ENCODE measurements at places on chromosomes 6 and 20. TPM values are rescaled to one million over a fixed set of nuclear protein-coding genes. Genes with fewer than 3 reads are reported as not detected.
A peak's percentile ranks its signal among the peaks of the same experiment; 100 is the strongest.

Gene LTB
- not detected for total RNA-seq

DNA sequence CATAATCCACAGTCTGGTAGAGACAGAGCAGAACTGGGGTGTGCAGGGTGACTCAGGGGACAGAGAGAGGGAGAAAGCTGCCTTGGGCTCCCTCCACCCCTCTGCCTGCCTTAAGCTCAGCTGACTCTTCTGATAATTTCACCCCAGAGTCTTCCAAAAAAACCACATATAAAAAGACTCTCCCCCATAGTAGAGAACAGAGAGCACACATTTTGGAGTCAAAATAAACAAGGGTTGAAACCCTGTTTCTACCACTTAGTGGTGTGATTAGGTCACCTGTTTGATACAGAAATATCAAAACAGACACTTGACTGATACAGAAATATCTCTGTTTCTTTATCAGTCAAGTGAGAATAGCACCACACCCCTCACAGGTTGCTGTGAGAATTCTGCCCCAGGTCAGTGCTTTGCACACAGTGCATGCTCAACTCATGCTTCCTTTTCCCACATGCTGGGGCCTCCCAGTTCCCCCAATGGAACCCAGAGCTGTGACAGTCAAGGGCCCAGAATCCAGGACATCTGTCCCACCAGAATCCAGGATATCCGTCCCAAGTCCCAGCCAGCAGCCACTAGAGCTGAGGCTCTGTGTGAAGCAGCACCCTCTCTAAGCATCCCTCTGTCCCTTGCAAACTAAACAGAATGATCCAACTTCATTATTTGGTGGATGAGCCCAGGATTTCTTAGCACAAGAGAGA lies 1.2 kb downstream of the TREML2 start:
- no peak for DNase-seq

Gene CENPQ
- total RNA-seq = 21.5 TPM

Gene RHAG
- total RNA-seq = not detected

GRCh38 chr20:48544402-48545339 lies 283.1 kb downstream of the PREX1 start:
- DNase-seq = peak; percentile 8

- no peak for DNase-seq
Measured at GRCh38 chr6:39178235-39178634, 51.0 kb downstream of the KCNK5 start.

- DNase-seq = no peak
Measured at GRCh38 chr6:14100138-14100537, 17.4 kb upstream of the CD83 start.

DNA sequence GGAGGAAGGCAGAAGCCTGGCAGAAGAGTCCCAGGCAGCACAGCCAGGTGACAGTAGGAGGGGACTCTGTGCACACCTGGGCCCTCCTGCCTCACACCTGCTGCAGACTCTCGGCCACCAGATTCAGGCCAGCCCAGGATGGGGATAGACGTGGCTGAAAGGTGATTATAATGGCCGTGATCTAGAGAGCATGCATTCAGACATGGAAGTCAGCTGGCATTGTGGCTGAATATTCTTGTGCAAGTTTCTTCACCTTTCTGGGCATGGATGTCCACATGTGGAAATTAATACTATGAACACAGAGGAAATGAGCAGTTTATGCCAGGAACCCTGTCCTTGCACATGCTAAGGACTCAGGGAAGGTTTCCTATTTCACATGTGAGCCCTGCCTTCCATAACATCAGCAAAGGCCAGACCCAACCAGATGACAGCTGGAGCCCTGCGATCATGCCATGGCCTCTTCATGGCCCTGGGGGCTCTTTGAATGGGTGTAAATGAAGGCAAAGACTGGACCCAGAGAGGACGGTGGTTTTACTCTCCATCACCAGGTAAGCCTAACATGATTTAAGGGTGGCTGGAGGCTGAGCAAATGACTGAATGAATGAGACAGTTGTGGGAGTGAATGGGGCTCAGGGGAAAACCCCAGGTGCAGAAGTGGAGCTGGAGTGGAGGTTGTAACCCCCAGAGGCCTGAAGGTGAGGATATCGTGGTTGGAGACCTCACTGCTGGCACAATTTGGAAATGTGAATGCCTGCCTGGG lies 2.7 kb upstream of the RAET1L start:
- DNase-seq = no peak

Gene IL22RA2
- not detected for total RNA-seq

DNA sequence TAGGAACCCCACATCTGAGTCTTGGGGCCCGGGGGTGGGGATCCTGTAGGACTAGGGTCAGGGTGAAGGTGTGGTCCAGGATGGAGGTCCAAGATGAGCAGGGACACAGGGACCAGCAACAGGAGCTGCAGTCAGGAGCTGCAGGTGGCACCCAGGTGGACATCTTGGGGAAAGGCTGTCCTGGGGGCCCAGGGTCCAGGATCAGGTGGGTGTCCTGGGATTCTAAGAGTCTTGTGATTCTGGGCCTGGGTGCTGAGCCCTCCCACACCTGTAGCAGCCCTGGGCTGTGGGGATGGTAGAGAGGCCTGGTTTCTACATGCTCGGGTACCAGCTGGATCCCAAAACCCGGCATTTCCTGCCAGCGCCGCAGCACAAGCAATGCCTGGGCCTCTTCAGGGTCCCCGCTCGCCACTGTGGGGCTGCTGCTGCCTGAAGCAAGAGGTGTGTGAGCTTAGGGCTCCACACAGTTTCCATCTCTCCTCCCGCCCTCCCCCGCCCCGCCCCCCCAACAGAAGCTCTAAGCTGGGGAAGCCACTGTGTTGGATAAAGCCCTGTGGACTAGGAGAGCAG lies 20.7 kb downstream of the ERGIC3 start:
- DNase-seq = no peak

Gene OTOR
- not detected for total RNA-seq

DNA sequence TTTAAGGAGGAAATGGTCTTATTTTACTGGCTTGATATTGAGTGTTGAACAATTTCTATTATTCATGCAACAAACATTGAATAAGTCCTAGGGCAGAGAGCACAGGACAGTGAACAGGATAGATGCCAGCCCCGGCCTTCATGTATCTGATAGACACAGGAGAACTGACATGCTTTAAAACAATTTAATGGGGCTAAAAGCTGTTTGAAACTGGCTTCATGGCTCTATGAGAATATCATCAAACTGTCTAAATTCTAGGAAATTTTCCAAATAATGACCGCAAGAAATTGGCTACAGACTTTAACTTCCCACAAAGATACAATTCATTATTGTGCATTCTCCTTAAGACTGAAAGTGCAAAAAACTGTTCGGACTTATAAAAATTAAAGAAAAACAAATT lies 69.0 kb downstream of the ID4 start:
- DNase-seq = no peak

GRCh38 chr6:112225691-112226090 lies 28.7 kb downstream of the LAMA4 start:
- DNase-seq = no peak

Gene ZNF311
- 0.74 TPM for total RNA-seq

- peak; percentile 66 for DNase-seq
Measured at GRCh38 chr6:147447835-147448611, 60.5 kb upstream of the SAMD5 start.

- DNase-seq = no peak
Measured at GRCh38 chr6:56758553-56758952, 115.9 kb upstream of the DST start.

- DNase-seq = peak; percentile 63
Measured at GRCh38 chr20:59525500-59526241, 78.7 kb upstream of the PHACTR3 start.

DNA sequence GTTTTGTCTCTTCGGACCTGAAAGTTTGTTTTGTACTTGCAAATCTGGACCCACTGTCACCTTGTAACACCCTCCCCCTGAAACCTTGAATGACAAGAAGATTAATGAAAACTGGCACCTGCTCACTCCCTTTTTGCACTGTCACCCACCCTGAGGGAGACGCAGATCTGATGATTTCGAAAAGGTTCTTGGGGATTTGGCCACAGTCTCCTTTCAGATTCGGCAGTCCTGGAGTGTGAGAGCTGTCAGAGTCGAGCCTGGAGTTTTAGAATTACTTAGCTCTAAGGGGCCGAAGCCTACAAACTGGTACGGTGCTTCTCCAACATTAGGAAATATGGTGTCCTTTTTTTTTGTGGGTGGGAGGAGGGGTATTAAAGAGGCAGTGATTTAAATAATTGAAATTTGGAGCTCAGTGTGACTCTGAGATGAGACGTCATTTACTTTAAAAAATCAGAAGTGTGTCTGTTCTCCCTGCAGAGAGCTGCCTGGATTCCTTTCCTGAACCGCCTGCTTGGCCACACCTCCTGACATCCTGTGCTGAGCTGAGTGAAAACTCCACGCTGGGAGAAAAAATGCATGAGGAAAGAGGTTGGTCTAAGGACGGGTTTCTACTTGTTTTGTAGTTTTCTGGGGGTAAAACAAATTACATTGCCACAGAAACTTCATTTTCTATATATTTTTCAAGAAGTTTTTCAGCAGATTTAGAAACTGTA lies 447.0 kb upstream of the CDH4 start:
- peak; percentile 11 for DNase-seq

- DNase-seq = peak; percentile 91
Measured at GRCh38 chr6:11277275-11278206, 45.1 kb upstream of the NEDD9 start.

DNA sequence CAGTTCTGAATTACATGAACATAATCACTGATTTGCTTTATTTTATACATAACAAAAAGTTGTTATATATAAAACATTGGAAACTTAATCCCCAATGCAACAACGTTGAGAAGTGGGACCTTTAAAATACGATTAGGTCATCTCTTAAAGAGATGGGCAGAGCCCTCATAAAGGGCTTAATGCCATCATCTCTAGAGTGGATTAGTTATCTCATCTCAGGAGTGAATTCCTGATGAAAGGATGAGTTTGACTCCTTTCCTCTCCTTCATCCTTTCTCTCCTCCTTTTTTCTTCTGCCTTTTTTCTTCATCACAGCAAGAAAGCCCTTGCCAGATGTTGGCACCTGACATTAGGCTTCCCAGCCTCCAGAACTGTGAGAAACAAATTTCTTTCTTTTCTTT lies 13.9 kb downstream of the HLA-DOA start:
- DNase-seq = no peak

- no peak for DNase-seq
Measured at GRCh38 chr6:112680091-112680490, 333.0 kb downstream of the RFPL4B start.

Gene CASP8AP2
- total RNA-seq = 12.3 TPM

DNA sequence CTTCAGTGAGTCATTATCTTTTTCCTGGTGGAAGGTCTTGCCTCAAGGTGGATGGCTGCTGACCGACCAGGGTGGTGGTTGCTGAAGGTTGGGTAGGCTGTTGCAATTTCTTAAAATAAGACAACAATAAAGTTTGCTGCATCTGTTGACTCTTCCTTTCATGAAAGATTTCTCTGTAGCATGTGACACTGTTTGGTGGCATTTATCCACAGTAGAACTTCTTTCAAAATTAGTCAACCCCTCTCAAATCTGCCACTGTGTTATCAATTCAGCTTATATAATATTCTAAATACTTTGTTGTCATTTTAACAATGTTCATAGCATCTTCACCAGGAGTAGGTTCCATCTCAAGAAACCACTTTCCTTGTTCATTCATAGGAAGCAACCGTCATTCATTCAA lies 66.8 kb upstream of the ATXN1 start:
- no peak for DNase-seq

Gene MEP1A
- total RNA-seq = not detected

Gene TFAP2D
- total RNA-seq = not detected

GRCh38 chr6:49522710-49523593 lies 23.2 kb downstream of the GLYATL3 start:
- no peak for DNase-seq

Gene KCNQ5
- total RNA-seq = 4.4 TPM

Gene HLA-DQA2
- not detected for total RNA-seq

- peak; percentile 23 for DNase-seq
Measured at GRCh38 chr6:127481111-127481510, 21.9 kb upstream of the KIAA0408 start.

Gene CGA
- total RNA-seq = not detected

GRCh38 chr20:23190557-23190956 lies 104.4 kb upstream of the CD93 start:
- no peak for DNase-seq

- no peak for DNase-seq
Measured at GRCh38 chr6:99711302-99711701, 104.7 kb downstream of the PRDM13 start.

GRCh38 chr6:39050453-39051112 lies 2.0 kb downstream of the GLP1R start:
- DNase-seq = no peak

- DNase-seq = peak; percentile 90
Measured at GRCh38 chr20:17747431-17747846, 47.7 kb downstream of the BANF2 start.

Gene FAM184A
- total RNA-seq = 4.8 TPM

- DNase-seq = no peak
Measured at GRCh38 chr20:57396212-57396983, 5.2 kb downstream of the RBM38 start.

DNA sequence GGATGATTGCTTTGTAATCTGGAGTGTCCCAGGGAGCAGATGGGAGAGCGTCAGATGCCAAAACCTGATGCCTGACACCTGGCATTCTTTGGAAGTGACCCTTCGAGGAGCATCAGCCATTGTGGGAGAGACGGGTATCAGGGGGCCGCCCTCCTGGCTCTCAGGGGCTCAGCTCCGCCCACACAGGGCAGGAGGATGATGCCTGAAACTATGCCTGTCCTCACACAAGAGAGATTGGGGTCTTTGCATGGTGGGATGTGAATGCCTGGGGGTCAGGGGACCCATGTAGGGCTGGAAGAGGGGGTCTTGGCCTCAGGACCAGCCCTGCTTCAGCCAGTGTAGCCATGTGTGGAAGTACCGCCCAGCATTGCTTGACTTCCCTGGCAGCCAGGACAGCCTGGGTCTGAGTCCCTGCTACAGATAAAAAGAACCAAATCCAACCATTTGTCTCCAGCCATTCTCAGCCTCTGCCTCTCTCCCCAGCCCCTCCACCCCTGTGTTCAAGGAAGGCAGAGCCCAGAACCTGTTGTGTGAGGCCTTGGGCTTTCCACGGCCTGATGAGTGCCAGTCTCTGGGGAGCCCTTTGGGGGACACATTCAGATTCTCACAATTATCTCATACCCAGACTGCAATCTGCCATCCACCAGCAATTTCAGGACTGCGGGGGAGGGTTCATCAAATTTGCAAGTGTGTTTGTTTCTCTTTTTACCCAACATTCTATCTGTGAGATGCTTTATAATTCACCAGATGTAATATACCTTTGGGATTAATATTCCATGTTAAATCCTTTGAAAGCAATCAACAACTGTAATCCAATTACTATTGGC lies 371.2 kb downstream of the PREX1 start:
- no peak for DNase-seq

Measured in Daoy (cell line).